ENCODE measurements at places on chromosomes 1 and 21.
A peak's percentile ranks its signal among the peaks of the same experiment; 100 is the strongest.

DNA sequence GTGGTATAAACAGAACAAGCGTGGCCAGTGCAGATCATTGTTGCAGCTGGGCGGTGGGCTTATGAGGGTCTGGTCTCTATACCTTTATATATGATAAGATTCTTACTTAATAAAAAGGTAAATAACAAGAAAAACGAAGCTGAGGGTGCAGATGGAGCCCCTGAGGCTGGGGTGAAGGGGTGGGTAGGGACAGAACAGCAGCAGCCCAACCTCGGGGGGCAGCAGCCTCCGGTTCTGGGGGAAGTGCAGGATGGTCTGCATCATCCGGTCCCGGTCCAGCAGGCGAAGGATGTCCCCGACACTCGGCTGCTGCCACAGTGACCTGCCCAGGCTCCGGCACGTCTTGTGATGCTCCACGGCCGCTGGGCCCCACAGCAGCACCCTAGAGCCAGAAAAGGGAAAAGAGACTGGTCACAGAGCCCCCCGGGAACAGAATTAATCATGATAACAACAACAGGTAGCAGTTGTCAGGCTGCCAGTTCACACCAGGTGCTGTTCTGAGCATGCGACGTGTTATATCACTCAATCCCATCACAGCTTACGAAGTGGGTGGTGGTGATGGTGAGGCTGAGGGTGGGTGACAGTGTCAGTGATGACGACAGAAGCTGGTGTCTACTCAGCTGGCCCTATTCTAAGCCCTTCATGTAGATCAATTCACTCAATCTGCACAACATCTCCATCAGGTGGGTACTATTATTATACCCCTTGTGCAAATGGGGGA, 35.5 kb downstream of the MRAP start:
- no peak for DNase-seq

DNA sequence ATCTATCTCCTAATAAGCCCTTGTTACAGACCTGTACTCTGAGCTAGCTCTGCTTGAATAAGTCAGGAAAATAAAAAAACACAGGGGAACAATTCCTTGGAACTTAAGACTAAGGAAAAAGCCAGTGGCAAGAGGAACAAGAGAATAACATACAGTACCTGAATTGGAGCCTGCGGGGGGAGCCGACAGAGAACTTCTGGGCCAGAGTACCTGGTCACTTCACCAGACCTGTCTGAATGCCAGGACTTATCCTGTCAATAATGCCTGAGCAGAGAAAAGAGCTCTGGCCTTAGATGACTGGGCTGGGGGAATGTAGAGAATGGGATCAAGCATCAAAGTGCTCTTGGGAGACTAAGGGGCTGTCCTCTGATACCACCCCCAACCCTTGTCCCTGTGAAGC, 15.1 kb downstream of the PEA15 start:
- DNase-seq = no peak

- DNase-seq = peak; percentile 20
Measured at GRCh38 chr1:235557495-235557894, 53.2 kb upstream of the B3GALNT2 start.

DNA sequence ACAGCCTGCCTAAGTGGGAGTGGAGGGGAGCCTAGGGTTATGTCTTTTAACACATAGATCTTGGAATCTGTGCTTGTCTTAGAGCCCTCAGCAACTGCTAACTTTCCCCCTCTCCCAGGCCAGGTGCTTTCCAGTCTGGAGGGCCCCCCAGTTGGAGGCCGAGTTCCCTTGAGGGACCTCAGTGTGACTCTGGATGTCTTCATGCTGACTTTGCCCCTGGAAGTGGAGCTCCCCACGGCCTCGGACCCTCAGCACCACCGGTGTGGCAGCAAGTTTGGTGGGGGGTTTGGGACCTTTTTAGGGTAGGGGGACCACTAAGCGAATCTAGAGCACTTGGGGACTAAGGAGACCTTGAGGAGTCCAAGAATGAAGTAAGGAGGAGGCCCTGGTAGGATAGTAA, 22.9 kb downstream of the HYI start:
- no peak for DNase-seq

DNA sequence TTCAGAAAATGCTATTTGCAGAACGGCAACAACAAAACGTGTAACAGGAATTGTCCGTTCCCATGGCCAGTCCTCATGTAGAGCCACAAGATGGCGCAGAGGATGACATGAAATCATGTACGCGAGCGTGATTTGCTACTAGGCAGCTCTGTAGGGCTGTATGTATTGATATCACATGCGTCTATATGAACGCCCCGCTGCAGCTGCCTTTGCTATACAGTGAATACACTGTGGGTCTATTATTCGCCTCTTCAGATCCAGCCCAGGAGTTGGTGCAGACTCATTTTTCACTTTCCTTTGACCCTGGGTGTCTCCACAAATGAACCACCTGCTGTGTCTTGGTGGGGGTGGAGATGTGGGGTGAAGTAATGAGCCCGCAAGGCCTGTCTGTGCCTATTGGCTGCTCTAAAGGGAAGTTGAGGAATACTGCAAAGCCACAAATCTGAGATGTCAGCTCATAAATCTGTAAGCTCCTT, 361.5 kb downstream of the KIF26B start:
- DNase-seq = no peak
